ENCODE measurements at places on chromosomes 1 and 21.

DNA sequence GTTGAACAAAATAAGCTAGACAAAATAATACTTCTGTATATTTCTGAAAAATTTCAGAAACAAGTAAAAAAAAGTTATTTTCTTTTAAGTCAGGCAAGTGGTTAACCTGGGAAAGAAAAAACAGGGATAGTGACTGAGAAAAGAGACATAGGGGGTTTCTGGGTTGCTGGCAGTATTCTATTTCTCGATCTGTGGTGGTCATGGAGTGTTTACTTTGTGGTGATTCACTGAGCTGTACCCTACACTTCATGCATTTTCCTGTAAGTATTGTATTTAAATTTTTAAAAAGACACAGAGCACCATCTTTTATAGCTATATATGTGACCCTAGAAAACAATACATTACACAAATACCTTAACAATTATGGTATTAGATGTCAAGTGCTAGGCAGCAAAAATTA, 58.2 kb downstream of the ZNF644 start:
- no peak for DNase-seq

DNA sequence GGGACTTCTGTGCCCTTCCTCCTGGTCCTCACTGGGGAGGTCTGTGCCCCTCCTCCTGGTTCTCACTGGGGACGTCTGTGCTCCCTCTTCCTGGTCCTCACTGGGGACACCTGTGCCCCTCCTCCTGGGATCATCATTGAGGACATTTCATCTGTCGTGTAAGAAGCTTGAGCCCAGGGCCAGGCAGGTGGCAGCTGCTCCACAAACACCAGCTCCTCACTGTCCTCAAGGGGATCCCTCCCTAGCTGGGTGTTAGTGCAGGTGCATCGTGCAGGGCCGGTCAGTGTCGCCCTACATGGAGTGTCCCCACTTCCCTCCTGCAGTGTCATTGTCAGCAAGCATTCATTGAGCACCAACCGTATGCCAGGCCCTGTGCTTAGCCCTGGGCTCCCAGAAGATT, 312.7 kb downstream of the PTPRU start:
- DNase-seq = no peak

- DNase-seq = no peak
Measured at GRCh38 chr1:219659005-219659600, 46.2 kb upstream of the ZC3H11B start.

- no peak for DNase-seq
Measured at GRCh38 chr1:36922071-36922470, 112.2 kb downstream of the GRIK3 start.

- DNase-seq = no peak
Measured at GRCh38 chr1:7535934-7536878, 234.9 kb upstream of the VAMP3 start.

DNA sequence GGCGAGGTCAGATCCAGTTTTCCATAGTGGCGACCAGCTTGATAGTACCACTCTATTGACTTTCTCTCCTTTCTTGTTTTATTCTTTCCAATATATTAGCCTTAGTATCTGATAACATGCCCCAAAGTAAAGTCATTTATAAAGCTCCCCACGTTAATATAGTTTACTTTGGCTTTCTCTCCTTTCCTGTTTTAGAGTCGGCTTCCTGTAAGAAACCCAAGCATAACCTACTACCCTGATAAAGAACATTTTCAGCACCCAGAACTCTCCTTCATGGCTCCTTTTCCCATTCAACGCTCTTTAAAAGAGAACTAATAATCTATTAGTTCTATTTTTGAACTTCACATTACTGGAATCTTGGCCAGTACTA, 23.7 kb downstream of the CD1D start:
- no peak for DNase-seq

All from stimulated activated CD8-positive, alpha-beta memory T cell treated with anti-CD3 and anti-CD28 coated beads, Interleukin-4, amount 100 ng/mL, for 1 hour (primary cell).